ENCODE measurements at places on chromosomes 11 and 22. TPM values are rescaled to one million over a fixed set of nuclear protein-coding genes. Genes with fewer than 3 reads are reported as not detected.

The C11orf91 gene
- not detected for total RNA-seq

The SLC22A12 gene
- total RNA-seq = 5.3 TPM

The KCNJ5 gene
- 6.5 TPM for total RNA-seq

The HBD gene
- total RNA-seq = 1.3 TPM

The SOX6 gene
- total RNA-seq = 47.3 TPM

The ANAPC15 gene
- total RNA-seq = 30.0 TPM

The MUC2 gene
- total RNA-seq = not detected

The ZPR1 gene
- 40.2 TPM for total RNA-seq

Data from kidney (tissue), 22 donors.